Posterior vena cava (tissue), 2 donors: ENCODE measurements at places on chromosomes 7 and 10. TPM values are rescaled to one million over a fixed set of nuclear protein-coding genes. Genes with fewer than 3 reads are reported as not detected.

PNLIPRP1 gene
- total RNA-seq, result not detected

FAM107B gene
- 28.4 TPM for total RNA-seq

PRPS1L1 gene
- not detected for total RNA-seq

RASSF4 gene
- 37.9 TPM for total RNA-seq

RARRES2 gene
- 123 TPM for total RNA-seq

DNA sequence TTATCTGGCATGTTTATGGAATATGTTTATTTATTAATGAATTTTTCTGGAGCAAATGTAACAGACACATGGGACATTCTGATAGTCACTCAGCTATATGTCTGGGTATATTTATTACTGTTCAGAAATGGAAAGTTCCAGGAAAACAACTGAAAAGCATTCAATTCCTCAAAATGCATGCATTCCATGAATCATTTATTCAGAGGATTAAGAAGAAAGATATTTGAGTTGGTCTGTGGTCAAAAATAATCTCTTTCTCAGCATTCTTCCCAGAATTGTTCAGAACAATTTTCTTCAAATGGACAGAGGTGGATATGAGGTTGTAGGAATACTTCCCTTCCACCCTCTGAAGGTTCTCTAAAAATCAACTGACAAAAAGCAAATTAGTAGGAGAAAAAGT lies 97.6 kb upstream of the ITGB1 start:
- no peak for DNase-seq

- no peak for DNase-seq
These were observed 11.1 kb downstream of the OGA start for GRCh38 chr10:101807158-101807557.

DNA sequence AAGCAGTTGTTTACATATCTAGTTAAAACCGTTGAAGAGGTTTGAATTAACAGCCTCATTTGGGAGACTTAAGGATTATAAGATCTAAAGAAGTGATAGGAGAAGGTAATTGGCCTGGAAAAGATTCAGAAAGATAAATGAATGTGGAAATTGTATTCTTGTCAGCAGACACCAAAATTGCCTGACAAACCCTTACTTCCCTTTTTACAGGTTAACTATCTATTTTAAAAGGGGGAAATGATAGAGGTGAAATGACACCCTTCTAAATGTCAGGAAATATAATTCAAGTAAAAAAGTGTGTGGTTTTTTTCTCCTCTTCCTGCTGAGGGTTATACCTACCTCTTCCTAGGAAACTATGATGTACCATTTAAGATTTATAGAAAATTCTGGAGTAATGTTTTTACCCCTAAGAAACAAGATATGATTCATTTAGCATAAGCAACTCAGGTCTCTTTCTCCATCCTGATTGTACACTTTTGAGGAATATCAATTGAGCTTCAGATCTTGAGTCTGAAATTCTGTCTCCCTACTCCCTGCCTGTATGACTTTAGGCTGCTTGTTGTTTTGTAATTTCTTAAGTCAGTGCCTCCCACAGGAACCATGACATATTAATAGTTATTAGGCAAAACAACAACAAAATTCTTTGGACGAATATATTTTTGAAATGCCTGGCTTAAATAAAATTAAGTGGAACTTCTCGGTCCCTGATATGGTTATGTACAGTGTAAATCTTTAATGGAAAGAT lies 250.4 kb downstream of the RNLS start:
- DNase-seq, result no peak

DNA sequence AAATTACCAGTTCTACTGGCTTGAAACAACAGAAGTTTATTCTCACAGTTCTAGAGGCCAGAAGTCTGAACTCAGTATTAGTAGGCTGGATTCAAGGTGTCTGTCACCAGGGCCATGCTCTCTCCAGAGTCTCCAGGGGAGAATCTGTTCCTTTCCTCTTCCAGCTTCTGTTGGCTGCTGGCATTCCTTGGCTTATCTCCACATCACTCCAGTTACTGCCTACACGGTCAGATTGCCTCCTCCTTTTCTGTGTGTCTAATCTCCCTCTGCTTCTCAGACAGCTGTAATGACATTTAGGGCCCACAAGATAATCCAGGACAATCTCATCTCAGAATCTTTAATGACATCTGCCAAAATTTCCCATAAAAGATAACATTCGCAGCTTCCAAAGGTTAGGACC lies 36.6 kb downstream of the MAPK8 start:
- DNase-seq, result no peak

DNA sequence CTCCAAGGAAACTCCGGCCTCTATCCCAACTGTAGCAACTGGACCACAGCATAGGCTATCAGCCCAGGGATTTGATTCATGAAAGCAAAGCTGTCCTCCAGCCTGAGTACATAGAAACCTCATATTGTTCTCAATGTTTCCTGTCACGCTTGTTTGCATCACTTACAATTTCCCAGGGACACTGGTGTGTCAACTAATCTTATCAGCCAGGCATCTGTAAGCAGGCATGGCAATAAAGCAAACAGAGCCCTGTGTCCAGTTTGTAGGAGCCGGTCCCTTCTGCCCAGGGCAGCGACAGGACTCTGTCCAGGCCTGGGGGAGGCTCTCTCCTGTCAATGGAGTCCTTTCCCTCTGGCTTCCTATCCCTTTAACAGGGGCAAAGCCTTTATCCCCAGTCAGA lies 23.0 kb upstream of the CDHR3 start:
- no peak for DNase-seq

DNA sequence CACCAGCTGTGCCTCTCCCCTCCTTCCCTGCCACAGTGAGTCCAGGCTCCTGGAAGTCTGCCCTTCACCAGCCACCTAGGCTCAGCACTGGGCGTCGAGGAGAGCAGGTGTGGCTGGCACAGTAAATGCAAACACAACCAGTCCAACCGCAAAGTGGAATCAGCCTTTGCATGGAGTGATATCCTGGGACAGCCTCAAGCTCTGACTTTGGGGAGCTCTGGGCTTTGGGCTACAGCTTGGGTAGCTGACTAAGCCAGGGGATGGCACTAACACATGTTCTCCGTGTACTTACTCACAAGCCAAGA lies 312.4 kb downstream of the KCNMA1 start:
- no peak for DNase-seq

- DNase-seq, result no peak
These were observed 115.3 kb upstream of the AMPH start for GRCh38 chr7:38746438-38746837.

- no peak for DNase-seq
These were observed 11.6 kb downstream of the TMEM273 start for GRCh38 chr10:49176310-49177268.

- no peak for DNase-seq
These were observed 603.5 kb upstream of the NRP1 start for GRCh38 chr10:33938001-33938400.

DNA sequence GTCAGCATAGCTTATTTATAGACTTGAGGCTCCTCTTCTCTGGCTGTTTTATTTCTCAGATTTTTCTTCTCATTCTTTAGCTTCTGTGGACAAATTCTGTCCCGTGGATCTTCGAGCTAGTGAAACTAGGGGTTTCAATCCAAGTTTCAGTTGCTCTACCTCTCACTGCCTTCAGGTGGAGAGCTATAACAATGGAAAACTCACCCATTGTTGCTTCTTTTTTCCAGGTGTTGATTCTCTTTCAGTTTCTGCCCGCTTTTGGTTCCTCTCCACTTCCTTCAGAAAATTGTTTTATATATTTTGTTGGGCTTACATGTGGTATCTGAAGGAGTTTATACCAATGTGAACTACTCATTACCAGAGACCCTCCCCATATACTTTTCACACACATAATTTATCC lies 266.1 kb downstream of the TCF7L2 start:
- DNase-seq, result no peak

- DNase-seq, result no peak
These were observed 194.1 kb downstream of the SKAP2 start for GRCh38 chr7:26670290-26670689.
